ENCODE measurements at places on chromosomes 3 and 15. TPM values are rescaled to one million over a fixed set of nuclear protein-coding genes. Genes with fewer than 3 reads are reported as not detected.

Gene NMNAT3
- 9.6 TPM for total RNA-seq

Gene PODXL2
- 2.2 TPM for total RNA-seq

Gene CRABP1
- total RNA-seq: not detected

Gene IL17RB
- 2.4 TPM for total RNA-seq

Gene ELL3
- total RNA-seq: 2.0 TPM

Gene IGSF10
- 12.5 TPM for total RNA-seq

Gene ARRDC4
- total RNA-seq: 22.1 TPM

Gene RNU5B-1
- total RNA-seq: 16.9 TPM

Gene TRAK1
- 201 TPM for total RNA-seq

Gene ZDHHC23
- total RNA-seq: 2.1 TPM

Gene WNT7A
- total RNA-seq: not detected

Gene NEK11
- total RNA-seq: 3.6 TPM

Gene GPR149
- total RNA-seq: not detected

Gene ADAMTS7
- total RNA-seq: 38.8 TPM

DNA sequence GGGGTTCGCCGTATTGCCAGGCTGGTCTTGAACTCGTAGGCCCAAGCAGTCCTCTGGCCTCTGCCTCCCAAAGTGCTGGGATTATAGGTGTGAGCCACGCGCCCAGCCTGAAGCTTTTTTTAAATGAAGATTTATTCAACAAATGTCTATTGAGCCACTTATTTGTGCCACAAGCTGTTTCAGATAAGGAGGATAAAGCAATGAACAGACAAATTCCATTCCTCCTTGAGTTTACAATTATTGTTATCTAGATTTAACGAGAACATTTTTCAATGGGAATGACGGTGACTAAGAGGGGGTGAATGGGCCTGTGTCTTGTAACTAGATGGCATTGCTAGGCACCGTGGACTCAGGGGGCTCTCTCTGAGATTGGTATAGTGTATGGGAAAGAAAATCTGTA, 10.2 kb downstream of the PPARG start:
- DNase-seq: no peak

GRCh38 chr3:122199552-122199951, 16.1 kb downstream of the CASR start:
- DNase-seq: no peak

GRCh38 chr3:172630316-172630715, 80.6 kb downstream of the NCEH1 start:
- DNase-seq: no peak

DNA sequence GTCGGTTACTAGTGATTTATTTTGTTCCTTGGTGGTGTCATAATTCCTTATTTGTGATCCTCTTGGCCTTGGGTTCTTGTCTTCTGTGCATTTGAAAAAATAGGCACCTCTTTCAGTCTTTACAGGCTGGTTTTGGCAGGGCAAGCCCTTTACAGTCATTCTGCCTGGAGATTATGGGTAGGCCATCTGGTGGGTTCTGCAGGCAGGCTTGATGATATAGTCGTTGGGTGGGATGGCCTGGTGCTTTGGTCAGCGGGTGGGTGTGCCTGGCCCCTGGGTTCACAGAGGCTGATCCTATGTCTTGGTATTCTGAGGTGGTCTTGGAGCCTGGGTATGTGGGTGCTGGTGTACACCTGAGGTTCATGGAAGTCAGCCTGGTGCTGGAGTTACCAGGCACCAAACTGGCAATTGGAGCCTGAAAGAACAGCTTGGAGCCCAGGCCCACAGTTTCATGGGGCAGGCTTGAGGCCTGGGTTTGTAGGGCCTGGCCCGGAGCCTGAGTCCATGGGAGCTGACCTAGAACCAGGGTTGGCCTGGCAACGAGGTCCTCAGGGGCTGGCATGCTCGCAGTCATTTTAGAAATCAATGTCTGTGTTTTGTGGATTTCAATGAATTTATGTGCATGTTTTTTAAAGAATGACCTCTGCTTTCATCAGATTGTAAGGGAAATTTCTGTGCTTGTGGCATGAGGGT, 63.3 kb downstream of the DOCK3 start:
- no peak for DNase-seq

DNA sequence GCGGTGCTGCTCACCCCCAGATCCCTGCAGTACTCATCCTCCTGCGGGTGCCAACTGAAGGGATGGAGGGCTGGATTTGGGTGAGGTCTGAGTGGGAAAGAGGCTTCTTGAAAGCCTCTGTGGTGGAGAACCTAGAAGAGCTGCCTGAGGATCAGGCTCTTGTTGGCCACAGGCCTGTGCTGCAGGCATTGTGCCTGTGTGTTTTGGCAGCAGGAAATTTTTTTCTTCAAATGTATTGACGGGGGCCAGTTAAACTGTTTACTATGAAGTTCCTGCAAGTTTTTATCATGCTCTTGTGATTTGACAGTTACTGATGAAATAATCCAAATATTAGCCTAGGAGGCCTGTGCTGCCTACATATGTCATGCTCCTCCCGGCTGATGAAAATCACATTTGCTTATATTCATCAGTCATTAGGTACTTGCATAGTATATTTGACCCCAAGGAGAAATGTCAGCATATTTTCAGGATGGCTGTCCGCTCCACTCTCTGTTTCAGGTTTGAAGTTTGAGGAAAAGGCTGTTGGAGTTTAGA, 103.1 kb downstream of the THSD4 start:
- no peak for DNase-seq

GRCh38 chr3:63934041-63934866, 22.1 kb upstream of the SCAANT1 start:
- DNase-seq: no peak

- peak; percentile 96 for DNase-seq
Observed at GRCh38 chr3:194070634-194071409, 65.1 kb upstream of the HES1 start.

DNA sequence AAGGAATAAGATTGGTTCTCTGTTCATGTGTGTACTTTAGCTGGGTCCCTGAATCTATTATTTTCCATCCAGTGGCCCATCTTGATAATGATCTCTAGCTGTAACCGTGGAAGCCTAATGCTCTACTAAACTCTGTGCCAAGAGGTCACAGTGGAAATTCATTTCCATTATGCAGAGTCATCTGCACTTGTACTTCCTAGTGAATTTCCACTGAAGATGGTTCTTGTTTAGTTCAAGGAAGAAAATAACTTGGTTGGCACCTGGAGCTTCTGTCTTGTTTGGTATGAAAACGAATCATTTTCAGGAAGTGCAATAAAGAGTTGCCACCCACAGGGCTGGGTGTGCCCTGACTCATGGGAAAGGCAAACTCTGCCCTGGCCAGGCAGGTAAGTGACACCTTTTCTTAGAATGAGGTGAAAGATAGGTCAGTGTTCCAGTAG, 10.3 kb downstream of the LPP start:
- no peak for DNase-seq

DNA sequence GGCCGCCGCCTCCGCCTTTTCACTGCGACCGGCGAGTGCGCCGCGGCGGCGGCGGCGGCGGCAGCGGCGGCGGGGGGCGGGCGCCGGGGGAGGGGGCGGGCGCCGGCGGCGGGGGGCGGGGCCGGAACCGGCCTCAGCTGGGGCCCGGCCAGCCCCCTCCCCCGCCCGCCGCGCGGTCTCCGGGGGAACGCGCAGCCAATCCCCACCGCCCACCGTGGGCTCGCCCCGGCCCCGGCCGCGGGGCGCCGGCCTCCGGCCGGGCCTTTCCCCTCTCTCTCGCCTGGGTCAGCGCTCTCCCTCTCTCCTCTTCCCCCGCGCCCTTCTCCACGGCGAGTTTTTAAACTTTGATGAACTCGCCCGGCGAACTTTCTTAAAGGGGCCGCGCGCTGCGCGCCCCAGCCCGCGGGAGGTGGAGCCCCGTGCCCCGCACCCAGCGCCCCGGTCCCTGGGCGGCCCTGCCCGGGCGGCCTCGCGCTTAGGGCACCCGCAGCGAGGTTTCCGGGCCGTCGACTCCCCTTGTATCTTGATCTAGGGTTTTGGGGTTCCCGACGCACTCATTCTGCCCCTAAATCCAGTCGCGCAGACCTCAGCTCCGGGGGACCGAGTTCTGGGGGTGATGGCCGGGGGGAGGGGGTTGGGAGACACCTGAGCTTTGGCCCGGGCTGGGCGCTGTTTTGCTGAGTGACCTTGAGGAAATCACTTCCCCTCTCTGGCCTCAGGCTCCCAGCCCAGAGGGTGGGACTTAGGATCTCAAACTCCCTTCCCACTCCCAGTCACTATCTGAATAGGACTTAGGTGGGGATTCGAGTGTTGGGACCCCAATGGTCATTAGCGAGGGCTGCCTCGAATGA, at the start of gene RBPMS2:
Gene RBPMS2 (minus strand): TSS at position 39 of the 851 bp plus-strand sequence. CDS start 270 bp downstream, outside the sequence.
- peak; percentile 84 for DNase-seq

GRCh38 chr3:139302084-139302800, 41.6 kb upstream of the MRPS22 start:
- peak; percentile 54 for DNase-seq

DNA sequence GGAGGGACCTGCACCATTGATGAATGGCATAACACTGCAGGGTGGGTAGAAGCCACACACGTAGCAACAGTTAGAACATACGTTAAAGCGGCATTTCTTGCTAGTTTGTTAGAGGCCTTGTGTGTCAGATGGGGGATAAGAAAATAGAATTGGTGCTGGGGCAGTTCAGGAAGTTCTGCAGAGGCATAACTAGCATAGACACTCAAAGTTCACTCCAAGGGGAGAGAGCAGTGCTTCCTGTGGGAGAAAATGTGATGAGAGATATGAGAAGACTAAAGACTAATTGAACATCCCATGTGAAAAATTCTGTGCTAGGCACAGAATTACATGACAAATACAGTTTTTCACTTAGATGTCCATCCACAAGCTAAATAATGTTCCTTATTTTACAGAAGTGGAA, 327.1 kb downstream of the ZNF621 start:
- no peak for DNase-seq

- no peak for DNase-seq
Observed at GRCh38 chr3:181239441-181239840, 249.9 kb upstream of the DNAJC19 start.

DNA sequence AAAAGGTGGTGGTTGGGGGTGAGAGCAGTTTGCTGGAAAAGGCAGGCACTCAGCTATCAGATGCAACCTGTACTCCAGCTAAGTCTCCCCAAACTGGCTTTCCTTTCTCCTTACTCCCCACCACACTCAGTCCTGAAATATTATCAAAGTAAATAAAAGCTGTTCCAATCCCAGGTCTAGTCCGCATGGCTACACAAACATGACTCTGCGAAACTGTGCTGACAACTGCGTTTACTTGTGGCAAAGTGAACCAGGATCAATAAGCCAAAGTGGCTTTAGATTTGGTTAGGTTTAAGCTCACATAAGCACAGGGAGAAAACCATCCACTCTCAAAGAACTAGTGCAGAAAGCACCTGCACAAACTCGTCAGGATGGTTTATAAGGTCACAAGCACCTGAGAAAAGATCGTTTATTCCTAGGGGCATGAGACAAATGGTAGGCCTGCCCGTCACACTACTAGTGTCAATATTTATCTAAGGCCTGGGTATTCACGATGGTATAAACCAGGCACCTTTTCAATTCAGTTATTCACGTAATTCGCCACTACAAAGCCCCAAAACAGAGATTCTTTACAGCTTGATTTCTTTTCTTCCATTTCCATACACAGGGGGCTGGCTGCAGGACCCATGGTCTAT, 25.3 kb downstream of the LRIG1 start:
- no peak for DNase-seq

DNA sequence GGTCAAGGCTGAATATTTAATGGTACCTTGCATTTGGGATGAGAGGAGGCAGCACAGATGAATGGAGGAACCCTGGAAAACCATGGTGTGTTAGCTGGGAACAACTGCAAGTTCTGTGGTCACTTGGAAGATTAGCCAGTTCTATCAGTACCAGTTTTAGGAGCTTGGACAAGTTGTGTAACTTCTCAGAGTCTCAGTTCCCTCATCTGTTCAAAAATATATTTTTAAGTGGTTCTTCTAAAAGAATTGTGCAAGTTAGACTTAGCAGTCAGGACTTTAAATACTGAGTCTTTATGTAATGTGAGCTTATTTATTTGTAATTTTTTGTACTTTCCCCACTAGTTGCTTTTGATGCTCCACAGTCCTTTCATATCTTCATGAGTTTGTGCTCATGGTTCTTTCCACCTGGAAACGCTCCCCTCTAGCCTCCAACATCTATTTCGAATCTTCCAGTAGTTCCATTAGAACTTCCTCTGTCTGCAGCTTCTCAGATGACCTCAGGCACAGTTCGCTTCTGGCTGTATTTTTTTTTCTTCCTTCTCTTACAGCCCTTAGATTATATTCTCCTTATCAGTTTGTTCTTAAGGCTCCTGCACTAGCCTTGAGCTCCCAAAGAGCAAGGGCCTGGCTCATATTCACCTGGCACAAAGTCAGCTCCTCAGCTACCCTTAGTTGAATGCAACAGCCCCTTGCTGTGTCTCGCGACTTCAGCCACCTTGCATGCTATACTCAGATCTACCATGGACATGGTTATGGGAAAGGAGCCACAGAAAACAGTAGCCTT, 27.1 kb downstream of the ITPR1 start:
- DNase-seq: no peak

- DNase-seq: no peak
Observed at GRCh38 chr3:127069814-127070440, 87.0 kb downstream of the PLXNA1 start.

DNA sequence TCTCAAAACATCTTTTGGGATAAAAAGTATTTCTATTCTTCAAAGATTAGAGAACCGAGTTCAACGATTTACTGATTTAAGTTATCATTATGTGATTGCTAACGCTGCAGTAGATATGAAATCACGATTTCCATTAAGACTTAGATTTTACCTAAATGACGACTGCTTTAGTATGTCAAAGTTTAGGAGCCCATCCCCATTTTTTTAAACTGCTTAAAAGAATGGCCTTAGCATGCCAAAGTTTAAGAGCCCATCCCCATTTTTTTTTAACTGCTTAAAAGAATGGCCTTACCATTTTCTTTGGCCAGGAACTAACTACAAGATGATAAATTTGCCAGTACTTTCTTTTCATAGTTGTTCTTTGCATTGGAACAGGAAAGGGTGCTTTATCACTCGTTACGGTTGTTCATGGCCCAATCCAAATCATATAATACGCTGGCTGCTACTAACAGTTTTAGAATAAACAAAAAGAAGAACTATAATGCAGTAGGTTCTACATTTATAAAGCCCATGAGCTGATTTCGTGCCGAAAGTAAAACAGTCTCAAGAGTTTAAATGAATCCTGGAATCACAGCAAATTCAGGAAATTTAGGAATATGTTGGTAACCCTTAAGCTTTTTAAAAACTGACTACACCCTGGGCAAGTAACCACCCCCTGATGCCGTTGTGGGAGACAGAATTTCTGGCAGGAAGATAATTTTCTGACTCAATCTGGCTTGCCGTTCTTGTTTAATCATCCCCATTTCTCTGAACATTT, 869 bp upstream of the TSC22D2 start:
- DNase-seq: no peak

- no peak for DNase-seq
Observed at GRCh38 chr15:49223536-49224274, 53.7 kb downstream of the GALK2 start.
